ENCODE measurements at places on chromosomes 4 and X.

DNA sequence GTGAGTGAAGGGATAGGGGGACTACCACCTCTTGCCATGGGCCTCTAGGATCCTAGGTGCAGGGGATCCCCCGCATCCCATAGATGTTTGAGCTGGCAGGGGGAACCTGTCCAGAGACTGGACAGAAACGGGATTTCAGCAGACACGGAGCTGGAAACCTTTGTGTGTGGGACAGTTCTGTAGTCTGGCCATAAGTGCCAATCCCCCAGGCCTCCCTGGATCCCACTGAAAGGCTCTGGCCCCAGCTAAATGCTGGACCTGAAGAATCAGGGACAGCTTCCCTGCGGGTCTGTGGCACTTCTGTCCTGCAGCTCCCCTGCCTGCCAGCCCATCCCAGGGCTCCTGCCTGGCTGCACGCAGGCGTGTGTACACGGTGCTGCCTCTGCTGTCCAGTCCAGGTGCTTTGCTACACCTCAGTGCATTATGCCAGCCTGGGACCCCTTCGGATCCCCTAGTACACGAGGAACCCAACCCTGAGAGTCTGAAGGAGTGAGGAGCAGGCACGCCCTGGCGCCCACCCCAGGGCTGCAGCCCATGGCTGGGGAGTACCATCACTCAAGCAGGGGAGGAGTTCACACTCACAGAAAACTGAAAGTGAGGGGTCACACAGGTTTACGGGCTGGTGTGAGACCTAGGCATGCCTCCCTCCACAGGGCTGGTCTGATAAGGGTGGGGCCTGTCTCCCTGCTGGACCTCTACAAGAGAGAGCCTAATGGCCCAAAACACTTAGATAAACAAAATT is 703.0 kb downstream of the ARAP2 start:
- DNase-seq, result no peak

- DNase-seq, result no peak
These were observed 152.2 kb downstream of the MGST2 start for GRCh38 chr4:139817657-139818452.

DNA sequence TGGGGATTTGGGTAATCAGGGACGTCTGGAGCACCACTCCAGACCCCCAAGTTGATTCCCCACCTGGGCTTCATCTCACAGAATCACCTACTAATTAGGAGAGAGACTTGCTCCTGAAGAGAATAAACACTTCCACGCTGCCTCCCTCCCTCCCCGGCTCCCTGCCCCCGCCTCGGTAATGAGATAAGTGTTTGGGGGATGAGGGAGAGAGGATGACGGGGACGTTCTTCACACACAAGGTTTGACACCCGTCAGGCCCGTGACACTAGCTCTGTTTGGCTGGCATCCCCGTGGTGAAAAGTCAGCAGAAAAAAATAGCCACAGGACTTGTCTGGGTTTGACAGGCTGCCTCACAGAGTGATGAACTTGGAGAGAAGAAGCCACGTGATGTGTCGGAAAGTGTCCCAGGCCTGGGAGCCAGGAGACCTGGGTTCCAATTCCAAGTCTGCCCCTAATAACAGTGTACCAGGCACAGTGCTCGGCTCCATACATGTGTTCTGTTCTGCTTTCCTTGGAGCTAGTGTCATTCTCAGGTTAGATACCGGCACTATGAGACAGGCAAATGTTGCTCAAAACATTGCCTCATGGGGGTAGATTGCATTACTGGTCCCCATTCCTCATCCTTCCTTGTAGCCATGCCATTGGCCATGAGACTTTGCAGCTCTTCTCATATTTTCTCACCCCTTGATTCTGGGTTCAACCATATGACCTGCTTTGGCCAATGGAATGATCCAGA is 578.0 kb downstream of the BCOR start:
- DNase-seq, result no peak

- no peak for DNase-seq
These were observed 21.8 kb upstream of the GBA3 start for GRCh38 chr4:22670956-22671355.

- no peak for DNase-seq
These were observed 22.9 kb downstream of the ACSL4 start for GRCh38 chrX:109710181-109710580.

- DNase-seq, result no peak
These were observed 644.5 kb upstream of the DIPK2B start for GRCh38 chrX:45845142-45845541.

GRCh38 chr4:40354158-40354557 is 19.0 kb downstream of the CHRNA9 start:
- no peak for DNase-seq

GRCh38 chr4:73448448-73449203 is 12.6 kb downstream of the AFP start:
- DNase-seq, result no peak

- DNase-seq, result no peak
These were observed 11.7 kb upstream of the NUDT9 start for GRCh38 chr4:87410679-87411078.

DNA sequence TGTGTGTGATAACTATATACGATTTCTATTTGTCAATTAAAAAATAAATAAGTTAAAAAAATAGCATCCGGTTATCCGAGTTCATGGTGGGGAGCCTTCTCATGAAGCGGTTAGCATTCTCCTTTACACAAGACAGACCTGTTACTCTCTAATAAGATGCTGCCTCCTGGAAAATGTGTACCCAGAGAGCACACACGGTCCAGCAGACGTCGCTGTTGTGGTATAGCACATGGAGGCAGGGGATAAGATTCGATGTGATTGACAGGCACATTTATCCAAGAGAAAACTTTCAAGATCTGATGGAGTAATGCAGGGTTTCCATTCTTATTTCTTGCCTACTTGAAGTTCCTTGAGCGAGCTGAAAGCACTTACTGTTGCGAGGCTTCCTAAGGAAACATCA is 62.7 kb upstream of the STS start:
- DNase-seq, result no peak

- no peak for DNase-seq
These were observed 125.7 kb downstream of the SH3KBP1 start for GRCh38 chrX:19761554-19762295.

- no peak for DNase-seq
These were observed 24.6 kb upstream of the BCLAF3 start for GRCh38 chrX:20015422-20015821.

- no peak for DNase-seq
These were observed 73.0 kb upstream of the CLCN4 start for GRCh38 chrX:10083809-10084208.

GRCh38 chr4:5133201-5133600 is 81.9 kb downstream of the STK32B start:
- no peak for DNase-seq

- no peak for DNase-seq
These were observed 67.8 kb downstream of the GATB start for GRCh38 chr4:151692821-151693673.

- DNase-seq, result no peak
These were observed 252.9 kb upstream of the GRID2 start for GRCh38 chr4:92050875-92051274.

GRCh38 chr4:953574-953915 is 19.8 kb downstream of the DGKQ start:
- DNase-seq, result no peak

DNA sequence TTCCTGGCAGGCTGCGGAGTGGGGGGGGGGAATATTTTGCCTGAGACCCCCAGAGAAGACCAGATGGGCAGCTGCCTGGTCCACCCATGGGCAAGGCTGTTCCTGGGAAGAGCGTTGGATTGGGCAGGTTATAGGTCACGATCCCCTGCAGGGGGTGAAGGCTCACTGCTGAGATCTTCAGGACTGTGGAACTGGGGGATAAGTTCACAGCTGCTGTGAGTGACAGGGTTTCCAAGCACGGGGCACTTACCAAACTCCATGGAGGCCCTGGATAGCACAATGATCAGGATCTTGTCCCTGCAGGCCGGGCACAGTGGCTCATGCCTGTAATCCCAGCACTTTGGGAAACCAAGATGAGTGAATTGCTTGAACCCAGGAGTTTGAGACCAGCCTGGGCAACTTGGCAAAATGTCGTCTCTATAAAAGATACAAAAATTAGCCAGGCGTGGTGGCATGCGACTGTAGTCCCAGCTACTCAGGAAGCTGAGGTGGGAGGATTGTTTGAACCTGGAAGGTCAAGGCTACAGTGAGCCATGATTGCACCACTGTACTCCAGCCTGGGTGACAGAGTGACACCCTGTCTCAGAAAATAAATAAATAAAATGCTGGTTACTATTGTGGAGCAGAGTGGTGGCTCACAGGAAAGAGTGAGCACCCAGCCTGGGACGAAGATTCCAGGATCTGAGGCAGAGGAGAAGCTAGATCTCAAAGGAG is 68.0 kb upstream of the HELT start:
- DNase-seq, result no peak

DNA sequence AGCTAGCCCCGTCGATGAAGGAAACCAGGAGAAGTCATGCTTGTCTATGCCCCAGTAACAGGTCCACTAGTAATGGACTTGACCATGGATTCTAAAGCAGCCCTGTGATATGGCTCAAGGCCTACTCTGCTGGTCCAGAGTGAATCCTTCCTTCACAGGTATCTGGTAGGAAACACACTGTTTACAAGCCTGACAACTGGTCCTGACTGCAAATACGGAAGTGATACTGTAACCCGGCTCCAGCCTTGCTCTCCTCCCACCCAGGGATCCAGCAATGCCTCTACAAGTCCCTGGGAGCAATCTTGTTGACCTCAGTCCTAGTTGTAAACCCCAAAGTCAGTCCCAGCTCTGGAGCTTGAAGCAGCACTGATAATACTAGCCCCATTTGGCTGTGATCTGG is 239.2 kb upstream of the GRID2 start:
- DNase-seq, result no peak

DNA sequence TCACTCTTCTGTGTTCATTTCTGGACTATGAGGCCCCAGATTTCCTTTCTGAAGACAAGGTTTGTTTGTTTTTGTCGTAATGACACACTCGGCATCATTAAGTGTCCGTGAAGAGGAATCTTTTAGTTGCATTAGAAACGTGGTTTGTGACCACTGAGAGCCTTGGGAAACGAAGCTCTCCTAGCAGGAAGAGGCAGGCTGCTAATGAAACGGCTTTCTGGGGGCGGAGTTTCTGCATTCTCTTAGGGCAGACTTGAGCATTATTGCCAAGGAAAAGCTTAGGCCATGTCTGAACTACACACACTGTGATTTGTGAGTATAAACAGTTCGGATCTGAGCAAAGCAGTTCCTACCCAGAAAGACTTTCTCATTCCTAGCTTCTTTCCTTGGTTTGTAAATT is 64.0 kb downstream of the SOX3 start:
- no peak for DNase-seq

DNA sequence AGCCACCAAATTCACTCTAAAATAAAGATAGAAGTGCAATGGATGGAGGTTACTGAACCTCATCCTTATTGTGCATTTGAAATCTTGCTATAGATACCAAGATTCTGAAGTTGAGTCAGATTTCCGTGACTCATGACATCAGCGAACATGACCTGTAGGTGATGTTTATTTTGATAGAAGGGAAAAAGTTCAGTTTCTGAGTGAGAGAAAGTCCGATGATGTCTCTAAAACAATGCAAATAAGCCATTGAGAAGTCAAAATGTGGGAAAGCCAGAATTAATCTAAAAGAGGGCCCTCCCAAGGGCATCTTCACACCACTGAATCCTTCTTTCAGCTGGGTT is 20.0 kb downstream of the PHOX2B start:
- DNase-seq, result no peak

DNA sequence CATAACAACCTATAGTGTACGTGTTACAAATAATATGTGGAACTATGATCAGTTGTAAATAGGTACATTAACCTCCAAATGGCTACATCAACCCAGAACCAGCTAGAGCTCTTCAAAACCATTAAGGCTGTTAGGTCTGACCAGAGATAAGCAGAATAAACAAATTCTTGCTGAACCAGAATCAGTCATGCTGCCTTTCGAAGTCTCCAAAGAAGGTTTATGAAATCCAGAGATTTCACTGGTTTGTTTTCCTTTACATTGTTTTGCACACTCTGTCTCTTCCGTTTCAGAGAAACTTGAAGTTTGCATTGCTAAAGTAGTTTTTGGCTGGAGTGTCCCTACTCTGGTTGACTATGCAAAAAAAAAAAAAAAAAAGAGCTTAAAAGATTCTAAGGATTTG is 177.3 kb upstream of the SLIT2 start:
- DNase-seq, result no peak

Data from stimulated activated CD4-positive, alpha-beta T cell treated with anti-CD3 and anti-CD28 coated beads, TNF-alpha, amount 100 ng/mL, for 1 hour (primary cell).